ENCODE measurements at places on chromosomes 5 and 9.

DNA sequence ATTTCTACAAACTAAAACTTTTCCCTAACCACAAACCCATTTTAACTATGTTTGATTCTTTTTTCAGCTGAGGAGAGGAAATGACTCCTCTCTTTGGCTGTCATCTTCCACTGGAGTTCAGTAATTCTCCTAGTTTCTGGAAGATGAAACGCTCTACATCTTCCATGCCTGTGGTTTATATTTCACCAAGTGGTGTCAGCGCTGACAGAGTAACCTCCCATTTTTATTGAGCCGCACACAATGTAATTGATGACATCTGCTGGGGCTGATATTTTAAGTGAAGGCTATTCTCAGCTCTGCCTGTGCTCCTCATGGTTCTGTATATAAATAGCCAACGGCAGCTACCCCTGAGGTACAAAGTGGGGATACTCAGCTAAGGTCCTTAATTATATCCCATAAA lies 234.6 kb downstream of the SPOCK1 start:
- peak; percentile 35 for DNase-seq

DNA sequence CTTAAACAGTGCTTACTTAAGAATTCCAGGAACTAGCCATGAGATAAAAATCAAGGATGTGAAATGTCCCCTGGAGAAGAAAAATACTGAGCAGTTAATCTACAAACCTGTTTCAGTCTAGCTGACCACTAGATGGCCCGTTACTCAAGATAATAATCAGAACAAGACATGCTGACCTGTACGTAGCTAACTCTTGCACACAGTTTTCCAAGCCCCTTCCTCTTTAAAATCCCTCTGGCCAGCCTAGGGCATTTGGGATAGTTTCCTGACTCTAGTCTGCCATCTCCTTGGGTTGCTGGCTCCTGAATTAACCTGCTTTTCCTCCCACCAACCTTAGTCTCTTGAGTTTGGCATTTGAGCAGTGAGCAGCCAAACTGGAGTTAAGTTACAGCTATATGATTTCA lies 59.2 kb upstream of the TRAF1 start:
- DNase-seq: peak; percentile 80

DNA sequence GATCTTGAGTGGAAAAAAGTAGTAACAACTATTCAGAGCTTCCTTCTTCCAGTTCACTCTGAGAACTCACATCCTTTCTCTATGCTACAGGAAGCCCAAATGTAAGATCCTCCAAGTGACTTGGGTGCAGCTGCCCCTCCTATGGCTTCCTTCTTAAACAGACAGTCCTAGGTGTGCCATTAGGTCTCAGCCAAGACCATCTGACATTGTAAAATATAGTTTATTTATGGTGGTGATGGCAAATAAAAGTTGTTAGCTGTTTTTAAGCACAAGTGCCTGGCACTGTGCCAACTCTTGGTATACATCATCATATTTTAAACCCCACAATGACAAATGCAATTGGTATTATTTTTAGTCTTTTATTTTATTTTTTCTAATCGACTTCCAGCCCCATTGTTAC lies 58.1 kb downstream of the TMEM252 start:
- DNase-seq: no peak

DNA sequence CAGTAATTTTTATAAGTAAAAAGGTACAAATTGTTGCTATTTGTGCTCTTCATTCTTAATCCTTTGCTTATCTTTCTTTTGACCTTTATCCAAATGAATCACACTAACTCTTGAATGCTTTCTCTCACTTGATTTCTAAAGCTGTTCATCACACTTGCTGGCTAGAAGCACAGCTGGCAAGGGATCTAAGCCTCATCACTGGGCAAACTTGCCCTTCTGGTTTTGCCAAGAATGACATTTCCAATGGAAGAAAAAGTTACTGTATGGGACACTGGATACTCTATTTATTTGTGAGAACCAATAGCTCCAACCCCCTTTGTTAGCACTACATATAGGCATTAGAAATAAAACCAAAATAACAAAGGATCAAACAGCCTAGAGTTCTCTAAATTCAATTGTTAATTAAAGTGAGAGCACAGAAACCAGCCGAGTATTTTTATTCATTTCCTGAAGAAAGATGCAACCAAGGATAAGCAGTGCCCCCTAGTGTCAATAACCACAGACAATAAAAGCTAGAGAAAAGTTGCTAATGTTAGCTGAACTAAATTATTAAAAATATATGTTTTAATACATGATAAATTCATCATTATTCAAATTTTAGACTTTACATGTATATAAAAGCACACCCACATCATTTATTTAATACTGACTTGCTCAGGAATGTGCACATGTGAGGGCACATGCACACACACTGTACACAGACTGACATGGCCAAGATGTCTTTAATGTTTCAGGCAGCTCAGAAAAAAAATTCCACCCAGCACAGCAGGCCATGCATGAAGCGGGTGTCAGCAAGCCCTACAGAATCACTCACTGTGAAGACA lies 59.8 kb upstream of the POU5F2 start:
- DNase-seq: peak; percentile 67

- DNase-seq: no peak
Observed at GRCh38 chr9:28678097-28678496, 1104.8 kb upstream of the C9orf72 start.
